ENCODE measurements at places on chromosomes 5 and 9.

- DNase-seq, result no peak
Observed at GRCh38 chr5:132760601-132761317, 13.5 kb downstream of the CCNI2 start.

DNA sequence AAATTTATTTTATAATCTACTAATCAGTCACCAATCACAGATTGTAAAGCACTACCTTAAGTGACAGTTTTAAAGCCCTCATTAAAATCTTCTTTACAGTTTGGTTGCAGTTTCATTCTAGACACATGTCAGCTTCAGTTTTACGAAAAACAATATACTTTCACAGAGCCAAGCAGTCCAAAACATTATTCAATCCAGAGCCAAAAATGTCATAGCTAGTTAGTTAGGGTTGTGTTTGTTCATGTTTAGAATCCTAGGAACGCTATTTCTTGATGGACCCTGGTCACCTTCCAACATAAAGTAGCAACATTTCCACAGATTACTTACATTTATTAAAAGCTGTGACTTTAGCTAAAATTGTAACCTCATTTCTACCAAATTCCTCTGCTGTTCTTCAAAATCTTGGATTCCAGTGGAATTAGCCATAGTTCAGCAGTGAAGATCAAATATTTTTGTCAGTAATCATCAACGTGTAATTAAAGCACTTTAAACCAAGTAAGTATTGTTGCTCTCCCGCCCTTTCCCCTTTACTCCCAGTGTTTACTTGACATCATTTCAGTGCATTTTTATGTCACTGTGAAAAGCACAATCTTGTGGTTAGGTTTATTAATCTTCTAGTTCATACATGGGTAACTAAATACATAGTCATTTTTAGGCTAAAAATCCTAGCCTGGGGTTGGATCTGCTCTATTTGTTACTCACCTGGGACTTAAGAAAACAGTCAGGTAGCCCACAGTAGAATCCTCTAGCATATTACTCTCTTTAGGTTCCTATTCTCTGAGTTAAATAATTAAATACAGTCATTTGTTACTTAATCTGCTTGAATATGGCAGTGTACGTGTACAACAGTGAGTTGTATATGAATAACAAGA is 74.3 kb downstream of the NIPBL start:
- DNase-seq, result no peak

GRCh38 chr5:170289764-170290163 is 7.8 kb downstream of the LCP2 start:
- no peak for DNase-seq

DNA sequence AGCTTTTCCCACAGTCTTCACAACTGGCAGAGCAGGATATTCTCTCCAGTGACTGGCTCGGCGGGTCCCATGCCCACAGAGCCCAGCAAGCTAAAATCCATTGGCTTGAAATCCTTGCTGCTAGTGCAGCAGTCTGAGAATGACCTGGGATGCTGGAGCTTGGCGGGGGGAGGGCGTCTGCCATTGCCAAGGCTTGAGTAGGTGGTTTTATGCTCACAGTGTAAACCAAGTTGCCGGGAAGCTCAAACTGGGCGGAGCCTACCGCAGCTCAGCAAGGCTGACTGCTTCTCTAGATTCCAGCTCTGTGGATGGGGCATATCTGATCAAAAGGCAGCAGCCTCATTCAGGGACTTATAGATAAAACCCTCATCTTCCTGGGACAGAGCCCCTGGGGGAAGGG is 194.1 kb downstream of the CCDC171 start:
- no peak for DNase-seq

- DNase-seq, result no peak
Observed at GRCh38 chr5:132854301-132854700, 12.0 kb downstream of the GDF9 start.

- no peak for DNase-seq
Observed at GRCh38 chr5:102799017-102799416, 43.9 kb downstream of the PAM start.

DNA sequence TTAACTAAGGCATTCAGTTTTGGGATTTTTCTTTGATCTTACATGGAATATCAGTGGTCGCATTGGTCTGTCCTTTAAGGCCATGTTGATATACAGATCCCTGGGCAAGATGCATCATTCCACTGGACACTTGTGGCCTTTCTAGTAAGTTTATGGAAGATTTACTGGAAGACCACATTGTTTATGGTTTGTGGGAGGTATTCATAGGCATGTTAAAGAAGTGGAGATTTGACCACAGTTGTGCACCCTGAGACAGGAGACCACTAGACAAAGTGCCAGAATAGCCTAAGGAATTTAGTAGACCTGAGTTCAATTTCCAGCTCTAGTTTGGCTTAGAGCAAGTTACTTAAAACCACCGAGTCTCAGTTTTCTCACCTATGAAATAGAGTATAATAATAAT is 383.1 kb upstream of the PAPPA start:
- DNase-seq, result no peak

DNA sequence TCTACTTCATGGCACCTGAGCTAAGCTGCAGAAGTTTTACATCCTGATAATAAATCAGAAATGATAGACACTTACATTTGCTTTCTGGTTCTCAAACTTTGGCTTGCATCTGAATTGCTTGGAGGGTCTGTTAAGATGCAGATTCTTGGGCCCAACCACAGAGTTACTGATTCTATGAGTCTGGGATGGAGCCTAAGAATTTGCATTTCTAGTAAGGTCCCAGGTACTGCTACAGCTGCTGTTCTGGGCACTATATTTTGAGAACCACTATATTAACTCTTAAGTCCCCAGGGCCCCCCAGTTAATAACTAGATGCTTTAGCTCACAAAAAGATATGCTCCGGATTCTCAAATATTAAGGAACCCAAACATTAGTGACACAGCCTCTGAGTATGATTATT is 69.8 kb upstream of the DAB2 start:
- DNase-seq, result no peak

GRCh38 chr9:35338086-35338485 is 151.8 kb upstream of the RUSC2 start:
- no peak for DNase-seq

DNA sequence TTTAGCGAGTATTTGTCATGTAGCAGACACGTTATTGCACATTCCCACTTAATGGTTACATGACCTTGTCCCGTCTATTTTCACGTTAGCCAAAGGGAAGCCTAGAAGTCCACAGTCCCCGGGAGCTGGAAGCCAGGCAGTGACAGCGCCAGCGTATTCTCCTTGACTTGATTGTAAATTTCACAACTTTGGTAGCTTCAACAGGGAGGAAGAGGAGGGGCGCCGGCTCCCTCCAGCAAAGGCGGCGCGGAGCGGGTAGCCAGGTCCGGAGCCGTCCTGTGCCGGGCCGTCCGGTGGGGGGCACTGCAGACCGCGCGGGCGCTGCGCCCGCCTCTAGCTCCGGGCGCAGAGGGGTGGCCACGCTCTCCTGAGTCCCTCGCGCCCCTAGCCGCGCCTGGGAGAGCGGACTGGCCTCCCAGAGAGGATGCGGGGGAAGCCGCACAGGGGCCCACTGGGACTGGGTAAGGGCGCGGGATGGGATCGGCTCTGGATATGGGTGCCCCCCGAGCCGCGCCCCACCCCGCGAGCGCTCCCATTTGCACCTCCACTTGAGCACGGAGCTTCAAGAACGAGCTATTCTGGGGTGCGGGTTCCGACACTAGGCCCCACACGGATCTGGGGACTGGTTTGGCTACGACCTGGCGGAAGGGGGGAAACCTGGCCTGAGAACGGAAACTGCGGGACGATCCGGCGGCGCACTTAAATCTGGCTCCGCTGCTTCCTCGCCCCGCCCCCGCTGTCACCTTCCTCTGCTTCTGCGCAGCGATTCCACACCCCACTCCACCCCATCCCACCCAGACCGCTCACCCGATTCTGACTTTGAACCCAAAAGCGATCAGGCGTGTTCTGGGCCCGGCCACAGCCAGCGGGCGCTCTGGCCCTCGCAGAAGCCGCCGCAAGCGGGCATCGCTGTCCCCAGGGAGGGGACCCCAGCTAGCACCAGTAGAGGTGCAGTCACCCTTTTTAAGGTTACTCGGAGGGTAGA is 23.8 kb downstream of the KLF4 start:
- DNase-seq, result peak; percentile 13

GRCh38 chr9:78746010-78746409 is 449.1 kb downstream of the PSAT1 start:
- DNase-seq, result no peak

DNA sequence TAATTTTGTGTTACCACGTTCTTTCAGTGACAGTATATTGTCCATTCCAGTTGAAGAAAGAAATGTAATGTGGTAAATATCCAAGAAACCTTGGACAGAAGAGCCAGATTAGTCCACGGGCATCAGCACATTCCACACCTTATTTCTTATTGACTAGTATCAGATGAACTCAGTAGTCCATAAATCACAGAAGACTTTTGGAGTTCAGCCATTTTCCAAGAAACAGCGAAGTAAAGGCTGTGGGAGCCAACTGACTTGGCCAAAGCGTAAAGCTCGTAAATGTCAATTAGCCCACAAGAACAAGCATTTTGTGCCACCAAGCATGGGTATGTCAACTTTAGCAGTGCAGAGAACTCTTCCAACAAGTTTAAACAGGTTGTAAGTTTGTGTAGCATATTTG is 60.2 kb upstream of the STARD4 start:
- no peak for DNase-seq

DNA sequence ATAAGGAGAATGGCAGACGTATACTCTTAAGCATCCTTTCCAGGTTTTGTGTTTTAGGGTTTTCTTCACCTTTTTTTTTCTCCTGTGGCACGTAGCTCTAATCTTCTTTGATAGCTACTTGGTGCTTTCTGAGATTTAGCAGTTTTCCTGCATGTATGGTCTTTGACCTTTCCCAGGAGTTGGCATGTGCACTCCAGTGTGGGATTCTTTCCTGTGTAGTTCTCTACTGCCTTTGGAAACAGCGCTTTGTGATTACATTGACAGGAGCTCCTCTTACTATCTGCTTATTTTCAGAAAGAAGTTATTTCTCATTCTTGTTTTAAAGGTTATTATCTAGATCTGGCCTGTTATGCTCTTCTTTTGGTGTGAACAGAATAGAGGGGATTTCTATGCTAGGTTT is 65.5 kb downstream of the UNC13B start:
- no peak for DNase-seq

- DNase-seq, result no peak
Observed at GRCh38 chr5:16229357-16229940, 49.9 kb upstream of the MARCHF11 start.

GRCh38 chr5:142356349-142356715 is 31.5 kb upstream of the SPRY4 start:
- DNase-seq, result no peak

DNA sequence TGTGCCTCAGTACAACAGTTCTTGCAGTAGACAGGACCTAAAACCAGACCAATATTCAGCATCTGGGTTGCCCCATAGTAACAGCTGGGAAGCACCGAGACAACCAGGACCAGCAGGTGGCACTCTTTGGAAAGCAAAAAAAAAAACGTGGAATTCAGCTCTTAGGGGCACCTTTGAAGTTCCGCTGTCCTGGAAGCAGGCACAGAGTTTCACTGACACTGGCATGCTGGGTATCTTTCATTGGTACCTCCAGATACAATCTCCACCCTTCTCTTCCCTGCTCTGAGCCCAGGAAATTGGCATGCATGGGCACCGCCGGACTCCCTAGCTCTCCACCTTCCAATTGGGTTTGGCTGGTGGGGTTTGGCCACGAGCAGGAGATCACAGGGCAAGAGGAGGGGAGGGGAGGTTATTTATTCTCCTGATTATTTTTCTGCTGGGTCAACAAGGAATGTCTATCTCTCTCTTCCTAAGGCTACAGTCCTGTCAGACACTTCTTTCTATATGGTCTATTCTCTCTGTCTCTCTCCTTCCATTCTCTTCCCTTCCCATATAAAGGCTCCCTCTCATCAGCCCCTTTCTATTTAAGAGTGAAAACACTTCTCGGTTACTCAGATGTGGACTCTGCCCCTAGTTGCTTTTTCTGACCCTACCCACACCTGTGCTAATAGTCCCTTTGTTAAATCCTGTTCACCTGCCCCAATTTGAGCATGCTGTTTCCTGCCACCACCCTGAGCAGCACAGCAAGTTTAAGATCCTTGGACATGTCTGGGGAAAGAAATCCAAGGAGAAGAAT is 1.9 kb upstream of the IDNK start:
- DNase-seq, result peak; percentile 45

GRCh38 chr9:132114102-132114707 is 34.5 kb upstream of the MED27 start:
- peak; percentile 54 for DNase-seq

GRCh38 chr9:109939698-109940342 is 159.8 kb downstream of the PALM2AKAP2 start:
- no peak for DNase-seq

DNA sequence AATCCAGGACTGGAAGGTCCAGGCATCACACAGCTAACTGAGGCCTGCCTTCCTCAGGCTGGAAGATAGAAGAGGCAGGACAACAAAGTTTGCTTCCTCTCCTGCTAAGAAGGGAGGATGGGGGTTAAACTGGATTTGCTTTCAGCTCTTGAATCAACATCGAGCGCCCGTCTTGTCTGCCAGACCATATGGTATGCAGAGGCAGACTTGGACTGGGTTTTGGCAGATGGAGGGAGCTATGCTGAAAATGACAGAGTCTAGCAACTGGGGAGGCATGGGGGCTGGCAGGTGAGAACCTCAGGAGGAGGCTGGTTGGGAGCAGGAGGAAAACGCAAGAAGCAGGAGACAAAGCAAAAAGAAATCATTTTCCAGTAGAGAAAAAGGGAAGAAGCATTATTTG is 289.5 kb upstream of the IL12B start:
- DNase-seq, result no peak

- no peak for DNase-seq
Observed at GRCh38 chr5:98516701-98517100, 256.8 kb upstream of the RGMB start.

DNA sequence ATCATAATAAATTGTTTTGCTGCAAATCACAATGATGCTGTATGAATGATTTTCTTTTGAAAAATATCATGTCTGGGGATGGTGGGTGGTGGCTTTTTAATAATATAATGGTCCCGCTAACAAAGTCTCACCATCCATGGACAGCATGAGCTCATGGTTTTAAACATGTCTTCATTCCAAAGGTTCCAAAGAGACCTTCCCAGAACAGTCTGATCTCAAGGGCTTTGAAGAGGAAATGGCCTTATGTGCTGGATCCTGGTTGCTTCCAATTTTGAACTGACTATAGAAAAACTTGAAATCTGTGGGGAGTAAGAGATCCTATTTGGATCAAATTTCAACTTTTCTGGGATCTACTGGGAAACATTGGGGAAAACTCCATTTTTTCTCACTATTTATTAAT is 121.8 kb downstream of the ADAMTS12 start:
- no peak for DNase-seq

- DNase-seq, result no peak
Observed at GRCh38 chr5:127950707-127951391, 132.7 kb upstream of the SLC12A2 start.

DNA sequence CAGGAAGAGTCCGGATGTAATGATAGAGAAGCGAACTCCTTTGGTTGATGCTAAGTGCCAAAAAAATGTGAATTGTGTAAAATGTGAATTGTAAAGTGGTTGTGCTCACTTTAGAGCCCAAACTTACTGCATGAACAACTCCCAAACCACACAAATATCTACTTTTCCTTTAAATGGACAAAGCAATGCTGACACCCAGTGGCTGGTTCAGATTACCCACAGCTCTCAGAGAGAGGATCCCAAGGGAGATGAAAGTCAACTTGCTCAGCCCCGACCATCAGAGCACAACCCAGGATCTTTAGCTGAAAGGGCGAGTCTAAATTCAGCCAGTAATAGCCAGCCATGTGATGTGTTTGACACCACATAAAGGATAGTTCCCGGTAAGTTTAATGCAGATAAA is 133.7 kb downstream of the NMUR2 start:
- DNase-seq, result no peak

Measured in activated CD4-positive, alpha-beta T cell treated with anti-CD3 and anti-CD28 coated beads, Interleukin-2, amount 10 ng/mL, durations not matched to agents 7 days and 5 days (primary cell).